Endodermal cell (in vitro differentiated cells): ENCODE measurements at places on chromosomes 11 and 22. TPM values are rescaled to one million over a fixed set of nuclear protein-coding genes. Genes with fewer than 3 reads are reported as not detected.

Gene CD82
- 3.0 and 3.8 TPM in 2 replicates for total RNA-seq

Gene CREB3L1
- 8.8 to 23.1 TPM (median 9.6 TPM) in 3 replicates for total RNA-seq

Gene SMDT1
- 22.9 to 31.5 TPM (median 29.5 TPM) in 3 replicates for total RNA-seq

Gene CD3D
- 0.92 TPM in 1 of 2 replicates, not detected in the other for total RNA-seq

GRCh38 chr11:93370260-93370659 lies 39.7 kb downstream of the DEUP1 start:
- no peak for DNase-seq
- no peaks in the 10 kb centered on the region for H3K27me3 ChIP-seq
- H3K36me3 ChIP-seq: no peaks in the 10 kb centered on the region
- H3K4me1 ChIP-seq: peaks cover 3% of the 10 kb centered on the region

DNA sequence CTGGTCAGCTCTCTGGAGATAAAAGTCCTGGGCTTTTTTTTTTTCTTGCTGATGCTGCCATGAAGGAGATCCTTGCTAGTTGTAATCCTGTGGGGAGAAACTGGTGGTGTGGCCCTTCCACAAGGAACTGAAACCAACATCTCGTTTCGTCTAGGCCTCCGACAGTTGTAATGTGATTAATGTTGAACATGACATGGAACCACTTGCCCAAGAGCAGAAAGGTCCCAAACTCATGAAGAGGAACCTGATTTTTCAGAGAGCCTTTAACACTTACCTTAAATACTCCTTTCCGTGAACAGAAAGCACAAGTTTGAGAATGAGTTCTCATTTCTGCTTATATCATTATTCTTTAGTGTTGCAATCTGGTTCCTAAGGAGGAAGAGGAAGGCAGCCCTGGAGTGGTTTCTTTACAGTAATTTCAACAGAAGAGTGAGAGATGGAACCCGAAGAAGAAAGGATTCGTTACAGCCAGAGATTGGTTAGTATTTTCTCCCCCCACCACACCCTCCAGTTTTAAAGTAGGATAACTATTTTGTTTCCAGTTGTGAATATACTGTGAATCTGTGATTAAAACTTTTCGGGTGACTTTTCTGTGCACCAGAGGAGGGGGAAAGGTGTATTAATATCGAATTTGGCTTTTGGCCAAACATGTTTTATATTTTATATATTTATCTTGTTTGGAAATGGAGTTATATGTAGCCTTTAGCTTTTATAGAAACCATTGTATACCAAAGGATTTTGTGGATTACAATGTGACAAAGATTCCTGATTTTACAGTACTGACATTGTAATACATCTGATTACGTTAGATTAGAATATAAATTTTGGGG lies 2.0 kb downstream of the KDM2A start:
- no peak for DNase-seq
- peaks cover 5% of the 10 kb centered on the region for H3K4me1 ChIP-seq
- H3K27me3 ChIP-seq: no peaks in the 10 kb centered on the region
- H3K27ac ChIP-seq: no peak overlapping the region

DNA sequence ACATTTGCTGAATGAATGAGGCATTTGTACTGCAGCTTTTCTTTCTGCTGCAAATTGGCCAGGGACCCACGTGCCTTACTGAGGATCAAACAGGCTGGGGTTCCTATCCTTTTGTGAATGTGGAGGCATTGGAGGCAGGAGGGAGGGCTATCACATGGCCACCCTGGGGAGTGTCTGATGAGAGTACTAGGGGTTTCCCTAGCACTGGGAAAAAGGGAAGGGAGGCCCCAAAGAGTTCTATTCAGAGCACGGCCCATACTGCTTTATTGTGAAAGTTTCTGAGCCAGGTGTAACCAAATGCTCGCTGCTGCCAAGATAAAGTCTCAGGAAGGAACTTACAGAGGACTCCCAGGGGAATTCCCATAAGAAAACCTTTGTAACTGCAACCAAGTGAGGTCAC lies 78.4 kb upstream of the ANO1 start:
- H3K4me3 ChIP-seq: no peak overlapping the region
- H3K36me3 ChIP-seq: no peaks in the 10 kb centered on the region
- H3K27ac ChIP-seq: no peak overlapping the region
- H3K4me1 ChIP-seq: no peaks in the 10 kb centered on the region
- H3K27me3 ChIP-seq: no peaks in the 10 kb centered on the region

DNA sequence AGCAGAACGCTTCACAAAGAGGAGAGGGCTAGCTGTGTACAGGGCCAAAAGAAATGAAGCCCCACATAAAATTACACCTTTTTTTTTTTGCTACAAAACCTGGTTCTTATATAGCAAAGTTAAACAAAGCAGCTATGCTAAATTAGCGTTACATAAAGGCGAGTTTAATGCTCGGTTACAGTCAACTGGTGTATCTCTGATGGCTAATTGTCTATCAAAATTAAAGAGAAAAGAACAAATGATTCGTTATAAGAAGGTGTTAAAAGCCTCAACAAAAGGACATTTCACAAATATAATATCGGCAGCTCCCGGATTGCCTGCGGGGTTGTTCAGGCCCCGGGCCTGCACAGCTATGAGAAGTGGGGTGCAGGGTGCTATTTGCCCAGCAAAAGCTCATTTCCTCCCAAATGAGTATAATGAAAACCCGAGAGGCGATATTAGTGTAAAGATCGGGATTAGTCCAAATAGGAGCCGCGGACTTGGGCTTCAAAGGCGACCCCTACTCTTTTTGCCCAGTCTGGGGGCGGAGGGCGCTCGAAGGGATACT lies 13.3 kb upstream of the PAX6 start:
- no peak overlapping the region for H3K27ac ChIP-seq
- no peak overlapping the region for H3K4me3 ChIP-seq
- no peak for DNase-seq
- peaks cover 19% of the 10 kb centered on the region for H3K4me1 ChIP-seq
- peaks cover 91% of the 10 kb centered on the region for H3K27me3 ChIP-seq
